Suprapubic skin (tissue), 4 donors: ENCODE measurements at places on chromosomes 13 and 19. TPM values are rescaled to one million over a fixed set of nuclear protein-coding genes. Genes with fewer than 3 reads are reported as not detected.
A peak's percentile ranks its signal among the peaks of the same experiment; 100 is the strongest.

DNA sequence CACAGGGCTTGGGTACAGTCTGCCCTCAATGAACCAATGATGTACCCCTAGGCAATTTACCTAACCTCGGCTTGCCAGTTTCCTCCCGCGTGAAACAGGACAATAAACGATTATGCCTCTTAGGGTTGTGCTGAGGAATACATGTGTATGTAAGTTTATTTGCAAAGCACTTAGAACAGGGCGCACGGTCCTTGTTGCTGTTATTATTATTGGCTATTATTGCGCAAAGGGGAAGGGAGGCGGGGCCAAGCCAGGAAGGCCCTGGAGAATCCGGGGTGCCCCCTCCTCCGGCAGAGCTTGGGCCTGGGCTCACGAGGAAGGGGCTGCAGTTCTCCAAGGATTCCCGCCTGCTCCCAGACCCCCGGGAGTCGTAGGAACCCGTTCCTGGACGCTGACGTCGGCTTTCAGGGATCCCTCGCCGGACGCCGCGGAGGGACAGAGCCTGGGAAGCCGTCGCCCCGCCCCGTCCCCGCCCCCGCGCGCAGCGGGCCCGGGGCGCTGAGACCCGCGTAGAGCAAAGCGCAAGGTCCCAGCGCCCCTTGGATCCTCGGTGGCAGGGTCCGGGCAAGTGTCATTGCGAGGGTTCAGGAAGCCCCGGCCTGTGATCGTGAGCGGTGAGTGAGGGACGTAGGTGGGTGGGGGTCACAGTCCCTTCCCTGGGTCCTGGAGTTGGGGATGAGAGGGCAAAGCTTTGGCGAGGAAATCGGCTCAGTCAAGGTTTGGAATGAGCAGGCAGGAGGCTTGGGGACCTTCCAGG is at the start of gene TMEM91:
TMEM91 (plus strand) TSS at position 293 of the 757 bp plus-strand sequence. CDS start 1,777 bp downstream, outside the sequence.
- H3K4me3 ChIP-seq, result peak within 1 kb of the TSS; percentile 58
- peaks cover 44% of the 10 kb centered on the region for H3K4me1 ChIP-seq

DNA sequence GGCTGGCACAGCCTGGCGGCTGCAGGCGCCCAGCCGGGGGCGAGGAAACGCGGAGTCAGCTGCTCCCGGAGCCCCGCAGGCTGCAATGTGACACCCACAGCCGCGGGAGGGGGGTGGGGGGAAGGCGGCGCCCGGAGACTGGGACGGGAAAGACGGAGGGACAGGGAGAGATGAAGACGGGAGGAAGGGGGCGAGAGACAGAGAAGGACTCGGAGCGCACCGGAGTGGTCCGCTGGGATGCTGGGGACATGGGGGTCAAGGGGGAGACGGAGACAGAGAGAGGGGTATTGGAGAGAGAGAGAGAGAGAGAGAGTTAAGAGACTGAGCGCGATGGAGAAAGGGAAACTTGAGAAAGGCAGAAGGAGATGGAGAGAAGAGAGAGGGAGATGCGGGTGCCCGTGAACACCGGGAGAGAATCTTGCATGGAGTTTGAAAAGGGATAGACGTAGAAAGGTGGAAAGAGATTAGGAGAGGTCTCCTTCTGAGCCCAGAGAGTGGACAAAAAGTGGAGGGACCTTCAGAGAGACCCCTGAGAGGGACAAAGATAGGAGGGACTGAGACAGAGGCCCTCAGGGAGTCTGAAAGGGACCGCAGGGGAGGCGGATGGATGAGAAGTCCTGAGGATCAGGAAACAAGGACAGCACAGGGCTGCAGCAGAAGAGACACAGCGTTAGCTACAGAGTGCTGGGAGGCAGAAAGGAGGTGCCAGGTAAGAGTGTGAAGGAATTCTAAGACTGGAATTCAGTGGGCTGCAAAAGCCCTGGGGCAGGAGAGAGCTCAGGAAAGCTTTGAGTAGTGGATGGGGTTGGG is 1.0 kb downstream of the SCN1B start:
- no peak for DNase-seq
- H3K4me1 ChIP-seq, result peaks cover 19% of the 10 kb centered on the region
- peak overlapping the region; percentile 70 for H3K4me3 ChIP-seq
- H3K27ac ChIP-seq, result peak overlapping the region; percentile 24
- H3K36me3 ChIP-seq, result peaks cover 21% of the 10 kb centered on the region

DNA sequence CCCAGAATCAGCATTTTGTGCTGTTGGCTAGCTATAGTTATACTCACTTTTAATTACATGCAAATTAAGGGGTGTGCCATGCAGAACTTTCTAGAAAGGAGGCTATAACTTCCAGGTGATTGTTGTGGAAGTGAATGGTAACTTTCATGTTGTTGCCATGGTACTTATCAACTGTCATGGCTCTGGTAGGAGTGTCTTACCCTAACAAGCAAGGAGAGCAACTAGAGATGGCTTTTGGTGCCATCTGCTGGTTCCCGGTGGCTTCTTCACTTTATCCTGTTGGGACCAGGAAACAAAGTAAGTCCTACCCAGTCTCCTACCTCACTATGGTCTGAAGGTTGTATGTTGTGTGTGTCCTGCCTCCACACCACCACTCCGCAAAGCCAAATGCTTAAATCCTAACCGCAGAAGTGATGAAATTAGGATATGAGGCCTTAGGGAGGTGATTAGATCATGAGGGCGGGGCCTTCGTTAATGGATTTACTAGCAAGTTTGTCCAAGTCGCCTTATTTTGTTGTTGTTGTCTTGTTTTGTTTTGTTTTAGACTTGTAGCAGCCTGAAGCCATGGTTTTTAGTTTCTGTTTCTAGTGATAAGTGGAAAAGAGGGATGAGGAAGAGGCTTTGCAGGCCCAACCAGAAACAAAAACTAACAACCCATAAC is 22.6 kb downstream of the FBXL12 start:
- H3K4me3 ChIP-seq, result no peak overlapping the region
- peak; percentile 85 for DNase-seq
- H3K27ac ChIP-seq, result peak overlapping the region; percentile 28
- H3K27me3 ChIP-seq, result no peaks in the 10 kb centered on the region
- H3K4me1 ChIP-seq, result peaks cover 20% of the 10 kb centered on the region
- H3K36me3 ChIP-seq, result no peaks in the 10 kb centered on the region

DNA sequence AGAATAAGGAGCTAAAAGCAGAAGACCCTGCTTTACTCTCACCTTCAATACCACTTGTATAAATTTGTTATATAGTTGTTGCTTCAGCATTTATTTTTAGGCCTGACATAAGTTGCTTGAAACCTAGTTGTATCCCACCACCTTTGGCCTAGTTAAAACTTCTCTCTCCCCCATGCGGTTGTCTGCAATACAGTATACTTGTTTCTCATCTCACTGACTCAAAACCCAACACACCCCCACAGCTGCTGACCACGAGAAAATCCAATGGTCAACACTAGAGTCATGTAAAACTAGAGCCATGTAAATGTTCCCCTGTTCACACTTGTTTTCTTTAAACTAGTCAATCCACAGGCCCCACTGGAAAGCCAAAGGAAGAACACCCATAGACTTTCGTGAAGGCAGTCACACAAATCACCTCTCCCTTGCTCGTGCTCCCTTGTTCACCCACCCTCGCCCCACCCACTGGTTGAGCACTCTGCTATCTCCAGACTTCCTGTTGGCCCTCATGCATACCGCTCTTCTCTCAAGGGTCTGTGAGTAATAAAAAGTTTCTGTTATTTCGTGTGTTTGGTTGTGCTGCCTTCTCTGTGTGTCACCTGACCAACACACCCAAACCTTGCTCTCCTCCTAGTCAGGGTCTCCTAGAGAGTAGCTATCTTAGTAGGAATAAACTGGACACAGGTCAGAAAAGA is 12.9 kb upstream of the CCDC169 start:
- H3K4me1 ChIP-seq, result no peaks in the 10 kb centered on the region
- no peaks in the 10 kb centered on the region for H3K27me3 ChIP-seq
- peaks cover 55% of the 10 kb centered on the region for H3K36me3 ChIP-seq
- no peak for DNase-seq
- H3K27ac ChIP-seq, result no peak overlapping the region

- H3K36me3 ChIP-seq, result no peaks in the 10 kb centered on the region
- H3K27me3 ChIP-seq, result no peaks in the 10 kb centered on the region
- peak; percentile 95 for DNase-seq
- peaks cover 16% of the 10 kb centered on the region for H3K4me1 ChIP-seq
- peak overlapping the region; percentile 87 for H3K4me3 ChIP-seq
Measured at GRCh38 chr13:102394158-102395053, 7.4 kb downstream of the FGF14 start.

TGFBR3L gene
- not detected for total RNA-seq

URAD gene
- not detected for total RNA-seq

IQCN gene
- total RNA-seq, result 8.1 TPM
